ENCODE measurements at places on chromosomes 6 and 20. TPM values are rescaled to one million over a fixed set of nuclear protein-coding genes. Genes with fewer than 3 reads are reported as not detected.

The HM13 gene
- 252 TPM for total RNA-seq

The CEP85L gene
- total RNA-seq, result 2.1 TPM

The FGD2 gene
- total RNA-seq, result not detected

The NMBR gene
- not detected for total RNA-seq

The GSTA3 gene
- total RNA-seq, result not detected

The ATRN gene
- total RNA-seq, result 24.2 TPM

The ZNF831 gene
- total RNA-seq, result not detected

The MMP24OS gene
- 71.4 TPM for total RNA-seq

The ARID1B gene
- total RNA-seq, result 17.9 TPM

The GGTLC1 gene
- not detected for total RNA-seq

The MEI4 gene
- total RNA-seq, result not detected

The ZC3H12D gene
- 0.07 TPM for total RNA-seq

The SLC22A2 gene
- not detected for total RNA-seq

The SNAP91 gene
- 0.32 TPM for total RNA-seq

The SLC12A5 gene
- 17.7 TPM for total RNA-seq

The TRIM15 gene
- total RNA-seq, result 0.04 TPM

The REV3L gene
- total RNA-seq, result 6.6 TPM

The MLIP gene
- total RNA-seq, result not detected

The TBP gene
- 15.9 TPM for total RNA-seq

Measured in A549 treated with DMSO at 1 μM for 4 hours (cell line).